Activated naive CD4-positive, alpha-beta T cell (primary cell): ENCODE measurements at places on chromosomes 3 and 15.

DNA sequence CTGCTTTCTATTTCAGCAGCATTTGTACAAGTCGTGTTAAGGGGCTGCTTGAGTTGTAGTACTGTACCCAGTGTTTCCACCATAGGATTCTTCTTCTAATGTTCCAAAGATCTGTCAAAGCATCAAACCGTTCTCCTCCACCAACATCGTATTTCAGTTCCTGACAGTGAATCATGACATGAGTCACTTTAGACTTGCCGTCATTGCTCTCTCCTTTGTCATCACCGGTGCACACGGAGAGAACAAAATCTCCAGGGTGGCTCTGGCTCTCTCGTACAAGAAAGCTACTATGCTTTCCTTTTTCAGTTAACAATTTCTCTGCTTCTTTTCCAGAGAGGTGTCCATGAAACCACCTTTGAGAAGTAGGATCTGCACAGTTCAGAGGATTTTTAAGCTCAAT lies 270.9 kb upstream of the CCDC54 start:
- DNase-seq = no peak

GRCh38 chr15:92014281-92015030 lies 160.9 kb downstream of the SLCO3A1 start:
- no peak for DNase-seq

DNA sequence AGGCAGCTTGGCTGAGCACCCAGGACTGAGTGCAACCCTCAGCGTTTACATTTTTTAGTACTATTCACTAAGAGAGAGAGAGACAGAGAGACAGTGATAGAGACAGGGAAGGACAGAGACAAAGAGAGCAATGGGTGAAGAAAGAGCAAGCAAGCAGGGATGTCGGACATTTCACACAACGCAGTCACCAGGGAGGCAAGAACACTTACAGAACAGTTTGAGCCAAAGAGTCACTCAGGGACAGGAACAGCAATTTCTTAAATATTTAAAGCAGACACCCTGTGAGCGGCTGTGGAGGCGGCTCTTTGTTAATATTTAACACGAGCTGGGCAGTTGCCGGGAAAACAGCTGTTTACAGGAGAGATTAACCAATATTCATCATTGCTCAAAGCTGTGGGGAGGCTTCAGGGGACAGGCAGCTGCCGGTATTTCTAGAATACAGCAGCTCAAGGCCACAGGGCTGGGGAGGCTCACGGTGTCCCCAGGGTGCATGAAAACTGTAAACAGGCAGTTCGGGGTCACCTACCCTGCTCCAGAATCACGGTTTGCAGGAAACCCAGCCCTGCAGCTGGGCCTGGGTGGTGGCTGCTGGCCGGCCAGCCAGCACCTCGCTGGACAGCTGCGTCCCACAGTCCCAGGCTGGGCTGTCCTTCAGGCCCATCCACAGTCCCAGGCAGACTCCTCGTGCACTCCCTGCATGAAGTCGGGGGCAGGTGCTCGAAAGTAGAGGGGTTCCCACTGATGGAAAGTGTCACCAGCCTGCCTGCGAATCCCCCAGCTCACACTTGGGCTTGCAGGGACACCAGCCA lies 38.8 kb upstream of the PCSK6 start:
- DNase-seq = no peak

DNA sequence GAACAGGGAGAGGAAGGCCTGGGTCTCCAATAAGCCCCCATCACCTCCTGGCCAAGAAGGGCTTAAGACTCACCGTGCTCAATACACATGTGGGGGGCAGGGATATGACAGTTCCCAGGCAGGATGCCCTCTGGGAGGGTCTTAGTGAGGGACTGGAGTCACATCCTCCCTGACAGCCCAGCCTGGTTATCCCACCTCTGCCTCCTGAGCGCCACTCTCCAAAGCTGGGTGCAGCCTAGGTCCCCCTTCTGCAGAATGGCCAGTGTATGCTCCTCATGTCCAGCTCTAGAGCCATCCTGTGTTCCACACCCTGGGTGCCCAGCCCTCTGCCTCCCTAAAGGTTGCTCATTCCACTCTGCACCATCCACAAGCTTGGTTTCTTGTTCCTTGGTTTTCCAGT lies 1.2 kb upstream of the SHISA5 start:
- DNase-seq = no peak

GRCh38 chr3:121988146-121988545 lies 33.9 kb downstream of the ILDR1 start:
- no peak for DNase-seq

DNA sequence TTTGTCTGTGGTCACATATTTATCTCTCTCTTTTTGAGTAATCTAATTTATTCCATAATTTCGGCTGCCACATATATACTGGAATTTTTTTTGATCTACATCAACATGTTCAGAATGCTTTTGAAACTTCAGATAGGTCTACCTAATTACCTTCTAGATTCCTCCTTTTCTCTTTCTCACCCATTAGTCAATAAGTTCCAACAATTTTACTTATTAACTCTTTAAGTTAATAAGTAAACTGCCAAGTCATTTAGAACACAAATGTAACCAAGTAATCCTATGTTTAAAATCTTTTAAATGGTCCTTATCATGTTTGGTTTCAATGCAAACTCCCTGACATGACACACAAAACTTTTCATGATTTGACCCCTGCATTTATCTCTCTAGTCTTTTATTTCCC lies 410.5 kb downstream of the UNC13C start:
- no peak for DNase-seq

- DNase-seq = no peak
Observed at GRCh38 chr3:170301405-170301804, 56.1 kb upstream of the SKIL start.

DNA sequence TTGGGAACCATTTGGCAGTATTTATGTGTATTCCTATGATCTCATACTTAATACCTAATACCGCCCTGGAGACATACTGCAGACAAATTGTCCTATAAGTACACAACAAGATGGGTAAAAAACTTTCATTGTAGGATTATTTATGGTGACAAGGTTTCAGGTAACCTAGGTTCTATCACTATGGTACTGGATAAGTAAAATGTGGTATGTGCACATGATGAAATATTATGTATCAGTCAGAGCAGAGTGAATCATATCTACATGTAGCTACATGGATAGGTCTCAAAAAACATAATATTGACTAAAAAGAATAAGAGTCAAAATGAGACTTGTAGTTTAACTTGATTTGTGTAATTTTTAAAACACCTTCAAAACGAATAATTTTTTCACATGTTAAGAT lies 147.8 kb downstream of the LEKR1 start:
- no peak for DNase-seq

- DNase-seq = no peak
Observed at GRCh38 chr3:32077260-32078084, 28.9 kb upstream of the GPD1L start.

DNA sequence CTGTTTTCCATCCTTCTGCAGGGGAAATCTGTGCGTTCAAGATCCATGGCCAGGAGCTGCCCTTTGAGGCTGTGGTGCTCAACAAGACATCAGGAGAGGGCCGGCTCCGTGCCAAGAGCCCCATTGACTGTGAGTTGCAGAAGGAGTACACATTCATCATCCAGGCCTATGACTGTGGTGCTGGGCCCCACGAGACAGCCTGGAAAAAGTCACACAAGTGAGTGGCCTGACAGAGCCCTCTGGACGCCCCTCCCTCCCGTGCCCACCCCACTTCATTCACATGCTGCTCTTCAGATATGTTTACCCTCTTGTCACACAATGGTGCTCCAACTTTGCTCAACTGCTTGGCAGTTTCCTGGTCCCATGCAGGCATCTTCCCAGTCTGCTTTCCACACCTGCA lies 274.3 kb upstream of the TRIM42 start:
- DNase-seq = no peak

- no peak for DNase-seq
Observed at GRCh38 chr3:112304611-112305010, 10.6 kb upstream of the SLC9C1 start.

- no peak for DNase-seq
Observed at GRCh38 chr15:75073197-75073596, 49.8 kb downstream of the PPCDC start.

- DNase-seq = no peak
Observed at GRCh38 chr15:77483425-77484140, 62.9 kb downstream of the HMG20A start.

DNA sequence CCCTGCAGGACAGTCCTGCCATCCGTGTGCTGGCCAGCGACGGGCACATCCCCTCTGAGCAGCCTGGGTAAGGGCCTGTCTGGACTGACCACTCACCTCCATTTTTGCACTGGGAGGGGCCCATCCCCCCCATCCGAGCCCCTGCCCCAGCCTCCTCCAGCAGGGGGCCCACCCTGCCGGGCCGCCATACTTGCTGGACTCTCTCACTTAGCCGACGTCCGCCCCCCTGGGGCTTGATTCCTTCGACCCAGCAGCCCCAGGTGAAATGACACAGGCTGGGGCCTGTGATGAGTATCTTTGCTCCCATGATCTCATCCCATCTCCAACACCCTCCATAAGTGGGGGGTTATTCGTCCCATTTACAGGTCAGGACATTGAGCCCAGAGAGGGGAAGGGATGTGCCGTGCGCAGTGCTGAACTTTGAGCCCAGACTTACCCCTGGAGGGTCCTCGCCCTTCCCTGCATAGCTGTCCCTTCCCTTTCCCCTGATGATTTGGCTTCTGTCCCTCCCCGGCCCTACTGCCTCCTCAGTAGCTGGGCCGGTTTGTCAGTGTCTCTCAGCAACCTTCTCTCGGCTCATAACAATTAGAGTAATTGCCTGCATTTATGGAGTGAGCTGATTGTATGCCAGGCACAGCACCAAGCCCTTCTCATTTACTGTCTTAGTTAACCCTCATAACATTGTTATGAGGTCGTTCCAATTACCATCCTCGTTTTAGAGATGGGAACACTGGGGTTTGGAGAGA lies 4.2 kb downstream of the LMAN1L start:
- no peak for DNase-seq

DNA sequence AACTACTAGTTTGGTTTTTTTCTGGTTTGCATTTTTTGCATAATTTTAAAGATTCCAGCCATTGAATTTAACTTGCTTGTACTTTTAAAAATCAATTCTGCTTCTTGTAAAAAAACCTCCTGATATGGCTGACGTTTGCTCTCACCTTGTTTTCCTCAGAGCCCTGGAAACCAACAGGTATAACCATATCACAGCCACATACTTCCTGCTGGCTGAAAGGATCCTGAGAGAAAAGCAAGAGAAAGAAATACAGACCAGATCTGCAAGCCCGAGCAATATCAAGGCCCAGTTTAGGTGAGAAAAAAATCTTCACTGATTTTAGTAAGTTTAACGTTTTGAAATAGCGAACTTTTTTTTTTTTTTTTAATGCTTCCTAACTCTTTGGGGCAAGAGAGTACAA lies 56.8 kb downstream of the SNRK start:
- DNase-seq = no peak

GRCh38 chr3:28949580-28949979 lies 331.3 kb upstream of the RBMS3 start:
- DNase-seq = no peak

DNA sequence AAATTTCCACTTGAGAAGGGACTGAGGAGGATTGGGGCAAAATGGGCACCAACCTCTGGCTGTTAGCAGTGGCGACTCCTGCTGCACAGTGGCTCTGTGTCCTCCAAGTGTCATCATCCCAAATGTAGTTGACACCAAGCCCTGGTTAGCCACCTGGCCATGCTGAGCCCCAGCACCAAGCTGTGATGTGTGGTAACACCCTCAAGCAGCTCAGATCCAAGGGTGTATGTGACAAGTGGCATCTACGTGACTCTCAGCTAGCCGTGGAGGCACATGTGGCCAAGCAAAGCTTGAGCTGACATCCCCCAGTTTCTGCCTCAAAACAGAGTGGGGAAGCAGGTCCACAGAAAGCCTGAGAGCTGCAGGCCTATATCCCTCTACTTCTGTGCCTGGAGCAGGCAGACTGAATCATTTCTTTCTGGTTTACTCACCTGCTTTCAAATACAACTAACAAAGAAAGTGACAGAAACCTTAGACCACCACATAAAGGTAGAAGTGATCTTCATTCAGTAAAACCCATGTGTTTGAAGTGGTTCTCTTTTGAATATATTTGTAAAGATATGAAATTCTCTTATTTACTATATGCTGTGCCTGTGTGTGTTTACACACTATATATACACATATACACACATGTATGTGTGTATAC lies 40.0 kb downstream of the FOXP1 start:
- DNase-seq = no peak

- DNase-seq = peak; percentile 29
Observed at GRCh38 chr15:98649472-98650416, 1.4 kb downstream of the IGF1R start.

GRCh38 chr15:66940368-66940767 lies 125.0 kb upstream of the SMAD3 start:
- DNase-seq = no peak

GRCh38 chr3:188914552-188914951 lies 257.2 kb upstream of the TPRG1 start:
- no peak for DNase-seq

DNA sequence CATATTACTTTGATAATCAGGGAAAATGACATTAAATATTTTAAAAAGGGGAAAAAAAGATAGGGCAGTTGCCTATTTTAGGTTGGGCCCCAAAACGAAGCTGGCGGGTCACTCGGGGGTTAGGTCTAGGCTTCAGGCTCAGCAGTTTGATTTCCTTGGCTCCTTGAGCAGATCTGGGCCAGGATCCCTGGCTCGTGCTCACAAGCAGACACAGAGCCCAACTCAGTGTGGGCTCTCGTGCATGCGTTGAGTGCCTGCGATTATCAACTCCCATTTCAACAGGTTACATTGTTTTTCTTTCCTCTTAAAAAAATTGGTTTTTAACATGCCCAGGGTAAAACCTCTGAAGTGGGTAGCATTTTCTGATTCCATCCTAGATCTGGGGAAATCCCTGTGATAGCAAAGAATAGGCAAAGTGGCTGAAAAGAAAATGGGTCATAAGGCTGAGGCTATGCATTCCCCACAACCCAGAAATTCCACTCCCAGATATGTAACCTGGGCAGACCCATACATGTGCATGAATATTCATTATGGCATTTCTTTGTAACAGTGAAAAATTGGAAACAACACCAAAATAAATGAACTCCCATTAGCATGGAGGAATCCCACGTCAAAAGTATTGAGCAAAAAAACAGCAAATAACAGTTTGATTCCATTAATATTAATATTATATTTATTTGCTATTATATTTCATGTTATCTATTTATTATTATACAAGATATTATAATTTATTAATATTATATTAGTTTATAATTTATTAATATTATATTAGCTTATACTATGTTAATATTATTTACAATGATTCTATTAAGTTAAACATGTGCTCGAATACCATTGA lies 27.8 kb downstream of the FAM43A start:
- no peak for DNase-seq

DNA sequence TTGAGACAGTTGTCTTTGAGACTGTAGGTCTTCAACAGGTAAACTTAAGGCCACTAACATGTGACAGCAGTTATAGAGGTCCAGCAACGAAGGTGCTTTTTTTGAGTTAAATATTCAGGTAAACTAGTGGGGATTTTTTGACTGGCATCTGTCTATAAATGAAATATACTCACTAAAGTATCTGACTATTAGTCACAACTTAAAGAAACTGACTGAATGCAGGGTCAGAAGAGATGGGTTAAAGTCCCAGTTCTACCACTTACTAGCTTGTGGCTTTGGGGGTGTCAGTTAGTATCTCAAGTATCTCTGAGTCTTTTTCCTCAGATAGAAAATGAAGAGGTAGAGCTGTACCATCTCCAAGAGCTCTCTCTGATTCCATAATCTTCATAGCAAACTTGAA lies 18.0 kb downstream of the MIX23 start:
- no peak for DNase-seq

GRCh38 chr3:97579365-97579764 lies 185.2 kb upstream of the ARL6 start:
- DNase-seq = no peak
